ENCODE measurements at places on chromosomes 5 and 9. TPM values are rescaled to one million over a fixed set of nuclear protein-coding genes. Genes with fewer than 3 reads are reported as not detected.

GRCh38 chr5:73827106-73827450, 201.1 kb downstream of the ARHGEF28 start:
- no peak overlapping the region for H3K4me3 ChIP-seq
- no peaks in the 10 kb centered on the region for H3K4me1 ChIP-seq
- H3K36me3 ChIP-seq = no peaks in the 10 kb centered on the region
- DNase-seq = no peak
- no peaks in the 10 kb centered on the region for H3K27me3 ChIP-seq

DNA sequence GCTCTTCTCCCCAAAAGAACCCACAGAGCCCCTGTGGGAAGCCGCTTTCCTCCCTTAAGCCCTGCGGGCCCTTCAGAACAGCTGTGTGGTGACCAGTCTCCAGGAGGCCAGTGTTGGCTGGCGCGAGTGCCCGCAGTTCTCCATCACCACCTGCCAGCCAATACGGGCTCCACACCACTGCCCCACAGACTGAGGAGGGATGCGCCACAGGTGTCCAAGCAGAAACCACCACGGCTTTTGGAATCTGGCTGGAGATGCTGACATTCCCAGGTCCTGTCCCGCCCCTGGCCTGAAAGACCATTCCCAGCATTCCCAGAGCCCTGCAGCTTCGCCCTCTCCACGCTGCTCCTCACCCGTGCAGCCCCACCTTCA, 12.8 kb downstream of the CCNI2 start:
- H3K27me3 ChIP-seq = no peaks in the 10 kb centered on the region
- DNase-seq = no peak
- H3K36me3 ChIP-seq = no peaks in the 10 kb centered on the region
- H3K4me1 ChIP-seq = no peaks in the 10 kb centered on the region

- peak overlapping the region; percentile 93 for H3K4me3 ChIP-seq
- peak overlapping the region; percentile 93 for H3K27ac ChIP-seq
- DNase-seq = peak; percentile 53
- no peaks in the 10 kb centered on the region for H3K27me3 ChIP-seq
- peaks cover 56% of the 10 kb centered on the region for H3K4me1 ChIP-seq
These were observed 641 bp downstream of the ATP6V1G1 start for GRCh38 chr9:114588210-114588609.

GRCh38 chr9:9099646-9100045, 1300.1 kb upstream of the DMAC1 start:
- no peak overlapping the region for H3K4me3 ChIP-seq
- no peak for DNase-seq
- H3K27ac ChIP-seq = no peak overlapping the region
- no peaks in the 10 kb centered on the region for H3K4me1 ChIP-seq

- no peaks in the 10 kb centered on the region for H3K36me3 ChIP-seq
- no peak within 1 kb of the TSS for H3K4me3 ChIP-seq
- peaks cover 16% of the 10 kb centered on the region for H3K27me3 ChIP-seq
These were observed at the start of gene BNC2 for GRCh38 chr9:16870596-16871335. Gene BNC2 (minus strand): TSS chr9:16870670. CDS start chr9:16870648, 22 bp downstream.

- H3K36me3 ChIP-seq = no peaks in the 10 kb centered on the region
- DNase-seq = no peak
- H3K4me1 ChIP-seq = no peaks in the 10 kb centered on the region
- H3K4me3 ChIP-seq = no peak overlapping the region
- no peaks in the 10 kb centered on the region for H3K27me3 ChIP-seq
These were observed 283.9 kb upstream of the TNC start for GRCh38 chr9:115401756-115402327.

DNA sequence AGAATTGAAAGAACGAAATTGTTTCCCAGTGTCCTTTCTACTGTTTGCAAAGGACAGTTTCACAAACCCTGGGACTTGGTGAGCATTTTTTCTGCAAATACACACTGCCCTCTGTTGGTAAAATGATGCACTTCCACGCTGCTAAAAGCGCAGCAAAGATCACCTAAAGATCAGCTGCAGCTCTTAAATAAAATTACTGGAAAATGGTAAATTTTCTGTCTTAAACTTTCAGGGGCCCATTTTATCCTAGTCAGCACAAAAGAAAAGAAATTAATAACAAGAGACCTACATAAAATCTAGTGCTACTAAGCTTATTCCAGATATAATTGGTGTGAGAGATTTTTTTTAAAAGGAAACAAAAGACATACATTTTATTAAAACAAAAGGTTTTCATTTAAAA, 566.0 kb downstream of the CAAP1 start:
- DNase-seq = peak; percentile 7
- H3K4me3 ChIP-seq = no peak overlapping the region

DNA sequence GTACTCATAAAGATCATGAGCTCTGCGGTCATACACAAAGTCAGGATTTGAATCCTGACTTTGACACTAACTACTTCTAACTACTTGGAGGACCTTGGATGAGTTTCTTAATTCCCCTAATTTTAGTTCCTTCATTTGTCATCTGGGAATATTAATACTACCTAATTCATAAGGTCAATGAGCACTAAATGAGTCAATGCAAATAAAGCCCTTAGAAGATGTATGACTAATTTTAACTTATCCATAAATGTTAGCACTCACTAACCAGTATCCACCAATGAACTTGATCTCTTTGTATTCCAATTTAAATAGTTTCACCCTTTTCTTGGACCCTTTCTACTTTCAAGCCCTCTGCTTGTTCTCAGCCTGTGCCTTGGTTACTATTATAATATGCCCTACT, 1106.4 kb downstream of the CDH18 start:
- no peak for DNase-seq
- H3K27ac ChIP-seq = no peak overlapping the region
- H3K36me3 ChIP-seq = no peaks in the 10 kb centered on the region

DNA sequence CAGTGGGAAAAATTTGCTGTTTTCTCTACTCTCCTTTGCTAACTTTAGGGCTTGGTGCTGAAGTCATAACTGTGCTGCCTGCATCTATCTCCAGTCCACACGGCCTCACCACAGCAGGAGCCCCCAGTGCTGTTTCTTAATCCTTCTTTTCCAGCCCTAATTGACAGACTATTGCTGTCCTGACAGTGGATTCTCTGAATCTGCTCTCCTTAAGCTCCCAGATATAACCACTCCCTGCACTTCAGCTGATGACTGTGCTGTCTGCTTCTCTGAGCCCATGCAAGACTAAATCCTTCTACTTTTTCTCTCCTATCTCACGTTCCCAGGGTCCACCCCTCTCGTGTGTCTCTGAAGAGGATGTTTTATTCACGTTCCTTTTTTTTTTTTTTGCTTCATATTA, 19.7 kb upstream of the GRIA1 start:
- no peaks in the 10 kb centered on the region for H3K4me1 ChIP-seq
- H3K27me3 ChIP-seq = no peaks in the 10 kb centered on the region
- no peak overlapping the region for H3K27ac ChIP-seq
- DNase-seq = no peak
- no peak overlapping the region for H3K4me3 ChIP-seq

DNA sequence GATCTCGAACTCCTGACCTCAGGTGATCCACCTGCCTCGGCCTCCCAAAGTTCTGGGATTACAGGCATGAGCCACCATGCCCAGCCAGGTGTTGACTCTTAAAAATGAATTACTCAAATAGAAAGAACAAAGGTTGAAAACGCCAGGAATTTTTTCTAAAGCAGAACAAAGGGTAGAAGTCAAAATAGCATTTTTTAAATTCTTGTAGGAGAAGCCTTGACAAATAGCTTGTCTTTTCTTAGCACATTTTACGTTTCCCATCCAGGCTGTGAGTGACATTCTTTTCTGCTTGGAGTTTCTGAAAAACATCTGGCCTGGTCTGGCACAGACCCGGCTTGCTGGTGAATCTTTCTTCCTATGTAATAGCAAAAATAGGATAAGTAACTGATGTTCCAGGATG, 169.4 kb upstream of the ZNF462 start:
- H3K4me3 ChIP-seq = no peak overlapping the region
- no peaks in the 10 kb centered on the region for H3K36me3 ChIP-seq
- H3K27ac ChIP-seq = no peak overlapping the region
- no peaks in the 10 kb centered on the region for H3K27me3 ChIP-seq

DNA sequence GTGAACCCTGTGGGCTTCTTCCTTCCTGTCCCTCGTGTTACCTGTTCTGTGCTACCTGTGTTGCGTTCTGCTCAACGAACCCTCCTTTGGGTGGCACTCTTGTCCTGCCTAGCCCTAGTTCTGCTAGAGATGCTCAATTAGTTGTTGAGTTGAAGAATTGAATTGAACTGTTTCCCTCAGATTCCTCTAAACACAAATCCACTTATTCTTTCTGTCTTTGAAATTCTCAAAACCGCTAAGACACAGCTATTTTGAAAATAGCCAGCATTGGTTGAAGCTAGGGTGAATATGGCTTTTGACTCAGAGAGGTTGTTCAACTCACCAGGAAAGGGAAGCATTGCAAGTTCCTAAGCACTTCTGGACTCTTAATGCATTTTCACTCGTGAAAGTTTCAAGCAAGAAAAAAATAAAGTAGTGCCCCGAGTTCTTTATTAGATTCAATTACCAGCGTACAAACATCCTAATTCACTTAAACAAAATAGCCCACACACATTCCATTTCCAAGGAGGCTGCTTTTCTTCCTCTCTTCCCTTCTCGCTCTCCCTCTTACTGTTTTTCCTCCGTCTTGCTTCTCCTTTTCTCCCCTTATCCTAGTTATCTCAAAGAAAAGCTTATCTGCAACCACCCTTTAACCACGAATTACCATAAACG, 642 bp upstream of the ITGA1 start:
- H3K4me1 ChIP-seq = peaks cover 17% of the 10 kb centered on the region
- peaks cover 33% of the 10 kb centered on the region for H3K27me3 ChIP-seq
- no peaks in the 10 kb centered on the region for H3K36me3 ChIP-seq
- peak overlapping the region; percentile 54 for H3K4me3 ChIP-seq
- no peak overlapping the region for H3K27ac ChIP-seq

DNA sequence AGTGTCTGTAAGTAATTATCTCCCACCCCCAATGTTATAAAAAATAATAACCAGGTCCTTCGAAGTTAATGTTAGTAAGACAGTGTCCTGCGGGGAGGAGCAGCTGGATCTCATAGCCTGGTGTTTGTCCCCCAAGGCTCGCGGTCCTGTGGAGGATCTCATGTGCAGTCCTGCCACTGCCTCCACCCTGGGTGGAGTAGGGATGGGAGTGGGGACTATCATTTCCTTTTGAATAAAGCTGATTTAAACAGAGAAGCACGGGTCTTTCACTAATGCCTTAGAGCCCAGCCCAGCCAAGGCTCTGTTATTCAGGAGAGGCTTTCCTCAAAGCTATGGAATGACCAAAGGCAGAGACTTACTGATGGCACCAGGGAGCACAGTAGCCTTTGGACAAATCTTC, 40.2 kb downstream of the SUB1 start:
- no peaks in the 10 kb centered on the region for H3K4me1 ChIP-seq
- no peaks in the 10 kb centered on the region for H3K27me3 ChIP-seq
- no peak for DNase-seq
- H3K4me3 ChIP-seq = no peak overlapping the region
- no peaks in the 10 kb centered on the region for H3K36me3 ChIP-seq
- no peak overlapping the region for H3K27ac ChIP-seq

- H3K4me1 ChIP-seq = no peaks in the 10 kb centered on the region
- no peak for DNase-seq
- no peak overlapping the region for H3K4me3 ChIP-seq
- no peaks in the 10 kb centered on the region for H3K36me3 ChIP-seq
These were observed 108.6 kb downstream of the ACER2 start for GRCh38 chr9:19517202-19517942.

GRCh38 chr5:150219142-150219541, 29.3 kb downstream of the SLC6A7 start:
- peaks cover 3% of the 10 kb centered on the region for H3K4me1 ChIP-seq
- no peak overlapping the region for H3K27ac ChIP-seq
- H3K4me3 ChIP-seq = no peak overlapping the region
- H3K27me3 ChIP-seq = peaks cover 4% of the 10 kb centered on the region
- no peak for DNase-seq

GRCh38 chr9:14891332-14891731, 18.9 kb downstream of the FREM1 start:
- H3K27me3 ChIP-seq = no peaks in the 10 kb centered on the region
- H3K27ac ChIP-seq = no peak overlapping the region
- no peaks in the 10 kb centered on the region for H3K4me1 ChIP-seq
- no peaks in the 10 kb centered on the region for H3K36me3 ChIP-seq
- DNase-seq = no peak
- H3K4me3 ChIP-seq = no peak overlapping the region

The ADGRD2 gene
- total RNA-seq = not detected

The MRPS2 gene
- 26.7 TPM for total RNA-seq

The SNCAIP gene
- total RNA-seq = not detected

The LECT2 gene
- total RNA-seq = not detected

The MYOZ3 gene
- not detected for total RNA-seq

The FRMD3 gene
- 0.49 TPM for total RNA-seq

The LRRC19 gene
- not detected for total RNA-seq
